ENCODE measurements at places on chromosomes 1 and 21.
A peak's percentile ranks its signal among the peaks of the same experiment; 100 is the strongest.

- DNase-seq: no peak
These were observed 166.1 kb downstream of the AJAP1 start for GRCh38 chr1:4820543-4820942.

DNA sequence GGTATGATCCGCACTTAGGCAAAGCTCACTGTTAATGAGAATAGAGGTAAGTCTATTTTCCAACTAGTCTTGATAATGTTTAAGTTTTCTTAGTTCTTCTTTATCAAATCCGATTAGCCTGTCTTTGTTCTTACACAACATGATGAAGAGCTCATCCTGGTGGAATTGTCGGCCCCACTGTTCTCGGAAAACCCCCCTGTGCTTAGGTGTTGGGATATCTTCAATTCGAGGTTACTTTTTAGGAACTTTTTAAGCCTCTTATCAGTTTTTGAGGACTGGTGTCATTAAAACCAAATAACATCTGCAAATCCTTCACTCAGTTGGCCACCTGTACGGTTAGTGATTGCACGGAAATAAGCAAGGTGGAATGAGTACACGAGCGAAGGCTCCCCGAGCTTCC lies 60.7 kb upstream of the KIF26B start:
- DNase-seq: no peak

- peak; percentile 75 for DNase-seq
These were observed 600.5 kb downstream of the USP25 start for GRCh38 chr21:16330082-16330907.

DNA sequence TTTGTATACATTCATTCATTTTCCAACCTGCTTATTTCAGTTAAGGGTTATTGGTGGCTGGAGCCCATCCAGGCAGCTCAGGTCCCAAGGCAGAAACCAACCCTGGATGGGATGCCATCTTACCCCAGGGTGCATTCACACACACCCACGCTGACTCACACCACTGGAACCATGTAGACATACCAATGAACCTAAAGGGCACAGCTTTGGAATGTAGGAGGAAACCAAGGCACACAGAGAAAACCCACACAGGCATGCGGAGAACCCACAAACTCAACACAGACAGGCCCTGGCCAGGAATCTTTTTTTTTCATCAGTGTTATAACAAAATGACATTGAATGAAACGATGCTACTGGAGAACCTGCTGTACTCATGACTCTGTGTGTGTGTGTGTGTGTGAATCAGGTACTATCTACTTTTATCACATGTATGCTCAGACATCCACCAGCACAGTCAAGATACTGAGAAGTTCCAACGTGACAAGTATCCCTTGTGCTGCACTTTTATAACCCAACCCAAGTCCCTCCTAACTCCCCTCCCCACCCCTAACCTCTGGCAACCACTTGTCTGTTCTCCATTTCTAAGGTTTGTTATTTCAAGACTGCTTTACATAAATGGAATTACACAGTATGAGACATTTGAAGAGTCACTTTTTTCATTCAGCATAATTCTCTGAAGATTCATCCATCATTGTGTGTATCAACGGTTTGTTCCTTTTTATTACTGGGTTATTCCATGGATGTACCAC lies 286.8 kb upstream of the PLD5 start:
- no peak for DNase-seq

DNA sequence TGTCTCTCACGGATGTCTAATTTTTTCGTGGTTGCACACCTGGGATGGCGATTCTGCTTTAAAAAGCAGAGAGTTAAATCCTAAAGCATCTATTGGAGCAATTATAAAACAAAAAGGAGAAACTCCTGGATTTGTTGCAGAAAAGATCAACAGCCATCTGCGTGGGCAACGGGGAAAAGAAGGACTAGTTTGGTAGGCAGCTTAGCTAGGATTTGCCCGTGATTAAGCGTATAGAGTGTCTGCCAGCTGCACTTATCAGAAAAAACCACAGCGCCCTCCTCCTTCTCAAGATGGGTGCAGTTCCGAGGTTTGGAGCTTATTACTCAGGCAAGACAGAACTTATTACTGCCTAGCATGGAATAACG lies 526 bp upstream of the SLC25A24 start:
- peak; percentile 66 for DNase-seq

- no peak for DNase-seq
These were observed 83.3 kb downstream of the MPZL1 start for GRCh38 chr1:167805041-167805556.

- DNase-seq: no peak
These were observed 19.4 kb downstream of the EXTL2 start for GRCh38 chr1:100875228-100875627.

DNA sequence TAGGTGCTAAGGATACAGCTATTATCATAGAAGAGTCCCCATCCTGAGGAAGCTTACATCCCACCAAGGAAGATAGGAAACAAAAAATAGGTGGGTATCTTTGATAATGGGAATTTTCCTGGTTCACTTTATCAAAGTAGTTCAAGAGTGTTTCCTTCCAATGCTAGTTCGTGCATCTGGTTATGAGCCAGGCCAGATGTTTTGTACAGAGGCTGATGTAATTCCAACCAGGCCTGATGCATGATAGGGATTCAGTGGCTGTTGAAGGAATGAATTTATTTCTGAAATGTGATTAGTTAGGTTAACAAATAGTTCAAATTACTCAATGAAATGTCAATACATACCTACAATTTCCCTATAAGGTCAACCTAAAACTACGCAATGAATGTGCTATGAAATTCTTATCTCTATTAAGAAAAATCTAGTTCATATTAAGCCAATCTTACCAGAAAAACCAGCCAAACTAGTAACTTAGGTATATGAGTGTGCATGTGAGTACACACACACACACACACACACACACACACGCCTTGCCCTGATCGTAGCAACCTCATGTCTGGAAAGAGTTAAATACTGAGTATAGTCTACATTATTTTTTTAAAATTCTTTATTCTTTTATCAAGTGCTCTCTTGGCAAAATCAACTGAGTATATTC lies 9.5 kb upstream of the ZBTB18 start:
- DNase-seq: no peak

DNA sequence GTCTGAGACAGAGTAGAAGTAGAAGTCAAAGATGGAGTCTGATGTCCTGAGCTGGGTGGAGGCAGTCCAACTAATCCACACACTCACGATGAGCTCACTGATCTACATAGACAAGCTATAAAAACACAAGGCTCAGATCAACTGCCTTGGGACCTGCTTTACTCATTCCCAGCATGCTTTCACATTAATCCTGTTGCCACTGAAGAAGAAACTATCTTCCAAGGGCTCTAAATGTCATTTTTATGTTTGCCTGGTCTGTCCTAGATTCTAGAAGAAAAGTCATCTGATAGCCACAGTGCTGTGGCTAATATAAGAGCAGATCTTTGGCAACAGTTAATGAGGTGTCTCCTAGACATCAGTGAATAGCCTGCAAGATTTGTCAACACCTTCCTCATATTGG lies 522.7 kb downstream of the NUF2 start:
- DNase-seq: no peak

DNA sequence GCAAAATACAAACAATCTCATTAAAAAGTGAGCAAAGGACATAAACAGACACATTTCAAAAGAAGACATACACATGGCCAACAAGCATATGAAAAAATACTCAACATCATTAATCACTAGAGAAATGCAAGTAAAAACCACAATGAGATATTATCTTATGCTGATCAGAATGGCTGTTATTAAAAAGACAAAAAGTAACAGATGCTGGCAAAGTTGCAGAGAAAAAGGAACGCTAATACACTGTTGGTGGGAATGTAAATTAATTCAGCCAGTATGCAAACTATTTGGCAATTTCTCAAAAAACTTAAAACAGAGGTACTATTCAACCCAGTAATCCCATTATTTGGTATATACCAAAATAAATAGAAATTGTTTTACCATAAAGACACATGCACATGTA lies 32.2 kb upstream of the TNFSF18 start:
- DNase-seq: no peak

DNA sequence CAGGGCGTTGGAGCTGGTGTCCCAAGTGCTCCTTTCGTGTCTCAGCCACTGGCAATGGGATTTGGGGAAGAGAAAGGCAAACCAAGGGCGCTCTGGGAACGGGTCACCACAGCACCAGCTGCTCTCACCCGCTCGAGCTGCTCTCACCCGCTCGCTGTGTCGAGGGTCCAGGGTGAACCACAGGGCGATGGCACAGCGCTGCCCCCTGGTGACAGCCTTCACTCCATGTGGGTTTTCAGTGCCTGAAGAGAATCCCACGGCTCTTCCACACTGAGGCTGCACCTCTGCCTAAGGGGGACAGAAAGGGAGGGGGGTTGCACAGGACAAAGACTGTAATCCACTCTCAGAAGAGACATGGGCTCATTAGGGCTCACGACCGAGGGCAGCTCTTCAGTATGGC lies 7.1 kb upstream of the CLDN19 start:
- DNase-seq: no peak

DNA sequence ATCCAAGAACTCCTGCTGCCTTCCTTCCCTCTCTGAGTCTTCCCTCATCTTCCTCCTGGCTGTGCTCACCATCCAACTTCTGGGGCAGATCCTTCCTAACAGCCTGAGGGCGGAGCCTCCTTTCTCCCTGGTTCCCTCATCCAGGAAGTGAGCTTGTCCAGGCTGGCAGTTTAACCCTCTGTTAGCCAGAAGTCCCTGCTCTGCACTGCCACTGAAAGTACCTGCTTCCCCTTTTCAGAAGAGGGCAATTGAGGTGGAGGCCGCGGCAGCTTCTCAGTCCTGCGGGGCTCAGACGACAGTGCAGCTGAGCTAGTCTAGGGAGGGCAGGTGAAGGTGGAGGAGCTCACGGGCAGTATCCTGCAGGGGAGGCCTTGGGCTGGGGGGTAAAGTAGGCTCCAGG lies 149.1 kb downstream of the FCRL5 start:
- DNase-seq: no peak
